ENCODE measurements at places on chromosomes 12 and 14. TPM values are rescaled to one million over a fixed set of nuclear protein-coding genes. Genes with fewer than 3 reads are reported as not detected.

- no peak for DNase-seq
Observed at GRCh38 chr12:55682087-55682796, 25.5 kb downstream of the ITGA7 start.

DNA sequence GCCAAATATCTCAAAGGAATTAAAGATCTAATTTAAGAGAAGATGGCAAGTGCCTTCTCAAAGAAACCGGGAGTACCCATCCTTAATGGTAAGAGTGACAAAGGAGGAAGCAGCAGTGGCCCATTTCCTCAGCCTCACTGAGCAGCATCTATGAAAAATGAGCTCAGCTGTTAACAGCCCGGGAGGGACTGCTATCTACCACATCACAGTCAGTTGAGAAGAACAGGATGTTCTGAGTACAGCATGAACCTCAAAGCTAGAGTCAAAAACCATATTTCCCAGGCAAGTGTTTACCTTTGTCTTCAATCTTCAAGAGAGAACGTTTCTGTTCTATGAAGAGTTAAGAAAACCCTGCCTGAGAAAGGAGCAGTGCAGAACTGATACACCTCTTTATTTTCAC, 115.0 kb downstream of the BTG1 start:
- no peak for DNase-seq

- DNase-seq, result no peak
Observed at GRCh38 chr14:36771028-36771640, 109.5 kb downstream of the PAX9 start.

DNA sequence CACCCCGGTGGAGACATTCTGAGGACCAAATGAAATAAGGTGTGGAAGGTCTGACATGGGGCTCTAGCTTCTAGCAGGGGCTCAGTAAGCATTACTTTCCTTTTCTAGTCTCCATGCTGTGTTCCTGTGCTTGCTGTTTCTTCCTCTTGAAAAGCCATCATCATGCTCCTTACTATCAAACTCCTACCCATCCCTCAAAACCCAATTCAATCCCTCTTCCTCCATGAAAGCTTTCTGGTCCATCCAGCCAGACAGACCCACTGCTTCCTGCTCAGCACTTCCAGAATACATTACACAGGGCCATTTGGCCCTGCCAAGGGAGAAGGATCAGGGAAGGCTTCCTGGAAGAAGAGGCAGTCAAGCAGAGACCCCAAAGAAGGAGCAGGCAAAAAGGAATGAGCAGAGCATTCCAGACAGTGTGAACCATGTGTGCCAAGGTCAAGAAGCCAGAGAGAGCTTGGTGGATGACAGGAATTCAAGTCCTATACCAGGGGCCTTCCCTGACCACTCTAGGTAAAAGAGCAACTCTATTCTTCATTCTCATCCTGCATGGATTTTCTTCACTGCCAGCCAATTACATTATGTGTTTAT, 59.5 kb downstream of the NUAK1 start:
- no peak for DNase-seq

CAPZA3 gene
- 0.22 TPM for polyA plus RNA-seq

P2RX2 gene
- 1.3 TPM for polyA plus RNA-seq

B3GNT4 gene
- 3.1 TPM for polyA plus RNA-seq
